ENCODE measurements at places on chromosomes 6 and 20.

GRCh38 chr20:3358676-3359340 lies 48.7 kb downstream of the DNAAF9 start:
- DNase-seq = no peak

- no peak for DNase-seq
Measured at GRCh38 chr6:30231067-30231466, 17.9 kb upstream of the TRIM26 start.

DNA sequence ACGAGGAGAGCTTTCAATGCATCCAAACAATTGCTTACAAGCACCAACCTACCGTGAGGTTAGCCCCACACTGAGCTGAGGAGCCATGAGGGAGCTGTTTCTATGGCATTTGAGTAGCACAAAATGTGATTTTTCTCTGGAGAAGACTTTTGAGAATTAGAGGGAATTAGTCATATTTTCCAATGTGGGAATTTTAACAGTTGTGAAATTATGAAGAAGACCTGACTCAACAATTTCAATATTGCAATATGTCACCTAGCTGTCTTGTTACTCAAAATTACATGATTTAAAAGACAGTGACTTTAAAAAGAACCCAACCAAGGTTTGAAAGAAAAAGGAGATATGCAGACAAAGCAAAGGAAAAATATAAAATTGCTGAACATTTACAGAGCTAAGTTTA lies 62.6 kb upstream of the LY86 start:
- no peak for DNase-seq

DNA sequence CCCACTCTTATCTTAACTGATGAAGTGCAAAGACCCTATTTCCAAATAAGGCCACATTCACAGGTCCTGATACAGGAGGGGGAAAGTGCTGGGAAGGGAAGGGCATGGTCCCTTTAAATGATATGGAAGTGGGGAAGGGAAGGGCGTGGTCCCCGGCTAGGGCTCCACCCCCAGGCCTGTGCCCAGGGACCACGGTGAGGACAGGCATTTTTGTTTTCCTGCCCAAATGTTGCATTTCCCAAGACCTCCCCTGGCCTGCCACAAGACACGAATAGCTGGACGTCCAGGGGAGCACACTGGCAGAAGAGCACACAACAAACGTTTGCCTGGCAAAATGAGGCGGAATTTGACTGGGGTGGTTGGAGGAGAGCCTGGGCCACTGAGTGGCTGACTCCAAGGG lies 16.1 kb upstream of the HFE start:
- DNase-seq = no peak

- no peak for DNase-seq
Measured at GRCh38 chr20:37969949-37970855, 63.1 kb downstream of the TTI1 start.

DNA sequence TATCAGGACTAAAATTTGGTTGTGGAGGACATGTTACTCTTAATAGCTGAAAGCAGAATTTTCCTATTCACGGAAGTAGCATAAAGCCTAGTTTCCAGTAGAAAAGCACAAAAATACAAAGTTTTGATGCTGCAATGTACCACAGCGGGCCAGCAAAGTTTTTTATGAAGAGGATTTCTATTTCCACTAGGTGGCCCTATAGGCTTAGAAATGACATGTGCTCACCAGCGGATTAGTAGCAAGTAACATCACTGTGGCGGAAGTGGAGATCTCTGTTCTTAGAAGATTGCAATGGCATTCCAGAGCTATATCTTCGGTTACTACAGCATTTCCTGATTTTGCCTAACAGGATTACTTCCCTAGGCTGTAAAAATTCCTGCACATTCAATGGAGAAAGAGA lies 1219.0 kb upstream of the EYS start:
- no peak for DNase-seq

Data from GM12865 (cell line).